NCI-H526 treated with DMSO at 0.1 percent for 48 hours (cell line): ENCODE measurements at places on chromosomes 2 and 18.

GRCh38 chr18:40055262-40055661 lies 1899.8 kb upstream of the PIK3C3 start:
- DNase-seq: no peak

GRCh38 chr2:85291425-85292023 lies 36.3 kb downstream of the TGOLN2 start:
- no peak for DNase-seq

DNA sequence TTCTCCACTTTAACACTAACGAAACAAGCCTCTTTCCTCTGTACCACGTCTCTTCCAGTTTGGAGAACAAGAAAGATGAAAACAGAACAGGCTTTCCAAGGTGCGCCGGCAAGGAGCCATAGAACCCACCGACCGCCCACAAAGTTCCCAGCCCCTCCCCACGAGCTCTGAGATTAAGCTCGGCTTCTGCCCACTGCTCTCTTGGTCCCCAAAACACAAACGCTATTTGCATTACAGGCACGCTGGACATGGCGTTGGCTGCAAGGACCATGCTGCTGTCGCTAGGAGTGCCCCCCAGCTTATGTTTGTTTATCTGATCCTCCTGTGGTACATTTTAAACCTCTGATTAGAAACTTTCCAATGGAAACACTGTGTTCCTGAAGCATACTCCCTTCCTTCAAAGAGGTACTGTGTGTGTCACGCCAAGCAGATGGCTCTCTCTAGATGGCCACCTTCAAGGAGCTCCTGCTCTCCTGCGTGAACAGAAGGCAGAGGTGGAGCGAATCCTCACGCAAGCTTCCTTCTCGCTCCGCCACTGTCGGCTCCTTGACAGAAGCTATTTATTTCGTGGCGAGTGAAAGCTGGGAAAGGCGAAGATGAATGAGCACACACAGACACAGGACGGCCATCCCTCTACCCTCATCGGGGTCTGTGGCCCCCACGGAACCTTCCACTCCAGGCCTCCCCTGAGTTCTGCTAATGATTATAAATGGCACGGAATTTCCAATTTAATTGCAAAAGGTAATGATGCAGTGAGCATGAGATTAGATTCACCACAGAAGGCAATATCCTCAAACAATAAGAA lies 166.2 kb downstream of the EIPR1 start:
- no peak for DNase-seq

- DNase-seq: no peak
Measured at GRCh38 chr2:238174701-238175100, 15.9 kb downstream of the ERFE start.

- DNase-seq: no peak
Measured at GRCh38 chr2:86315084-86315483, 22.3 kb downstream of the REEP1 start.

DNA sequence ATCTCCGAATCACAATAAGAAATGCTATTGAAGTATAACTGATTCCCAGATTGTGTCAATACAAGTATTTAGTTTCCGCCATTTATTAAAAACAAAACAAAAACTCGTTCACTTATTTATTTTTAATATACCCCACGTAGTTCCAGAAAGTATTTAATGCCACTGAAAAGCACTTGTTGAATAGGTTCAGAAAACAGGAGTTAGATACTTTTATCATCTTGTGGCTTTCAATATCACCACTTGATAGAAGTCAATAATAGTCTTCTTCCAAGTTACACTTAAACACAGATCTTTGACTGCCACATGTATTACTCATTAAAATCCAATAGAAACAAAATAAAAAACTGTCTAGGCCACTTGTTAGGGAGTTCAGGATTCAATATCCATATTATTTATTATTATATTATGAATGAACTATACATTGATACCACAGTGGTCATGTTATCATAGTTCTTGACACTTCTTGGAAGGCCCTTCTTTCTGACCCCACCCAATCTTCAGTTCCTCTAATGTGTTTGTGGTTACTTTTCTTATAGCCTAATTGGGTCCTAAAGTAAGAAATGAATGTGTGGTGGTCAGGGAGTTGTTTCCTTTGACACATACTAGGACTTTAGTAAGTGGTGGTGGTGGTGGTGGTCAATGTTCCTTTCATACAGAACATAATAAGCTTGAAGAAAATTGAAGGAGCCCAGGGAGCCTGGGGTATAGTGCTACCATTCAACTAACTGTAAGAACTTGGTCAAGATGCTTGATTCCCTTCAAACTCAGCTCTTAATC lies 221.3 kb upstream of the ITGA4 start:
- no peak for DNase-seq

DNA sequence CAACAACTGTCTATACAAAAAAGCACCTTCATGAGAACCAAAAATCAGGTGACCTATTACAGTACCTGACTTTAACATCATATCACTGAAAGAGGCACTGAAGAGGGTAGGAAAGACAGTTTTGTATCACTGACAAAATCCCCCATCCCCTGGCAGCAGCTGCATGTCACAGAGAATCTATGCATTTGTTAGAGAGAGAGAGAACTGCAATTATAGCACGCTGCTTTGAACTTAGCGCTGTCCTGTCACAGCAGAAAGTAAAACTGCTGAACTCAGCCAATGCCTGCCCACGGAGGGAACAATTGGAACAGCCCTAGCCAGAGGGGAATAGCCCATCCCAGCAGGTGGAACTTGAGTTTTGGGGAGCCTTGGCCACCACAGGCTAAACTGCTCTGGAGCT lies 75.1 kb upstream of the NOL4 start:
- DNase-seq: no peak

GRCh38 chr2:32553829-32554432 lies 73.9 kb upstream of the TTC27 start:
- peak; percentile 12 for DNase-seq

GRCh38 chr2:102245266-102246151 lies 58.7 kb downstream of the IL1RL2 start:
- DNase-seq: no peak

DNA sequence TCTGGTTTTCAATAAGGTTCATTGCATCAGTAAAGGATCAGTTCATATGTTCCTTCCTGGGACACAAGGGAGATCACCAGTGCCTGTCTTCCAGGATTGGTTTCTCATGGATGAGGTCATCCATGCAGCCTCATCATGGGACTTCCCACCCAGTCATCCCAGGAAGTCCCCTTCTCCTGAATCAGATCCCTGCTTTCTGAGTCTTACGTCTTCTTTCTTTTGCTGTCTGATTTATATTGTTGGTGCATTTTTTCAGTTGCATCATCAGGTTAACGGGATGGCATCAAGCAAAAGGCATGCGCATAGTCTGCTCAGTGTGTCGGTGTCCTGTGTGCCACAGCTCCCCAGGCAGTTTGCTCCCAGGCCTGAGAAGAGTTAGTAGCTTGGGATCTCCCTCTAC lies 105.9 kb downstream of the SOX11 start:
- DNase-seq: no peak

DNA sequence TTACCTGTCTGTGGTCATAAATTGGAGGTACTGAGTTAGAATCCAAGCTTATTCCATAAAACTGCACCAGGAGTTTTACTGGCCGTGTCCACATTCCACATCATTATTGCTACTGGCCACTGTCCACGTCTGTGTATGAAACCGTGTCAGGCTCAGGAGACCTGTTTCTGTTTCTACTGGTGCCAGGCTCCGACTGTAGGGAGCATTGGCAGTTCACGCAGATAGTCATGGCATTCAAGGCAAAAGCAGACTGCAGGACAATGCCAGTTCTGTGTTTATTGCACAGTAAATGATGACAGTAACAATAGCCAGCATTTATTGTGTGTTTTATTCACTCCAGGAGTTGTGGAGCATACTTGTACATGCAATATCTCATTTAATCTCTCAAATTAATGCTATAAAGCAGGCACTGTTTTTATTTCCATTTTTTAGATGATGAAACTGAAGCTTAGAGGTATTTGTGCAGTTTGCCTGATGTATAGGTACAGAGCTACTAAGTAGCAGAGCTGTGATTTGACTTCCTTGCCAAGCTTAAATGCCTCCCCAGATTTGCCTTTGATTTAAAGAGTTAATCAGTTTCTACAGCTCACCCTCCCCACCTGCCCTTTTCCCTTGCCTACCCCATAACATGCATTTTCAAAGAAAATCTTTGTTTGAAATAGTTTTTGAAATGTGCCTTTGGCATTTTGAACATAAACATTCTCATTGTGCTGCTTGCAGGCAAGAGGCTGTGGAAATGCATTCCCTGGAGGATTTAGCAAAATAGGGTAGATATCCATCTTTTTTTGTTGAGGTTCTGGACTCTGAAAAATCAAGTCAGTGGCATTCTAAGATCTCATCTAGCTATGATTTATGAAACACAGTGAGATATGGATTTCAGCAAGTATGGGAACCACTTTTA lies 55.5 kb downstream of the MAP4K4 start:
- no peak for DNase-seq
